ENCODE measurements at places on chromosomes 7 and 10.

DNA sequence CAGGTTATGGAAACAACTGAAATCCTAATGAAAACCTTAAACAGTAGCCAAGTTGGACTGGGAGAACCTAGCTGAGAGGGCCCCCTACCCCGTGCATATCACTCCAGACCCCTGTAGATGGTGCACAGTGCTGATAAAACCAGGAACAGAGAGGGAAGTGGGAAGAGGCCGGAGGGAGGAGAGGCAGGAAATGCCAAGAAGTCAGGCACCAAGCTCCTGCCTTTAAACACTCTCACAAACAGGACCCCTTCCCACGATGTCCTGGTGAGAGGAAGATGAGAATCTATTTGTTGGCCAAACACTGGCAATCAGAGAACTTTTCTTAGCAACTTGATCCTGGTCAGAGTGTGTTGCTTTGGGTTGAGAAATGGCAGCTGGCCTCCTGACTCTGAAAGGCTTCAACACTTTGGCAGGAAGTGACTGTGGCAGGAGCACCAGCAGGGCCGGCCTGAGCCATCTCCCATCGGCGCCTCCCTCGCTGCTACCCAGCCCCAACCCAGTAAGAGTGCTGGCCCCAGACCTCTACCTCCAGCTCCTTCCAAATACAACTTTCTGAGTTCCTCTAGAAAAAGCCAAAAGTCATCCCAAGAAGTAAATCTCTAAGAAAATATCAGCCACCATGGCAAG lies 39.5 kb downstream of the GSDME start:
- DNase-seq = no peak

GRCh38 chr7:104089612-104090011 lies 100.2 kb upstream of the RELN start:
- DNase-seq = no peak

DNA sequence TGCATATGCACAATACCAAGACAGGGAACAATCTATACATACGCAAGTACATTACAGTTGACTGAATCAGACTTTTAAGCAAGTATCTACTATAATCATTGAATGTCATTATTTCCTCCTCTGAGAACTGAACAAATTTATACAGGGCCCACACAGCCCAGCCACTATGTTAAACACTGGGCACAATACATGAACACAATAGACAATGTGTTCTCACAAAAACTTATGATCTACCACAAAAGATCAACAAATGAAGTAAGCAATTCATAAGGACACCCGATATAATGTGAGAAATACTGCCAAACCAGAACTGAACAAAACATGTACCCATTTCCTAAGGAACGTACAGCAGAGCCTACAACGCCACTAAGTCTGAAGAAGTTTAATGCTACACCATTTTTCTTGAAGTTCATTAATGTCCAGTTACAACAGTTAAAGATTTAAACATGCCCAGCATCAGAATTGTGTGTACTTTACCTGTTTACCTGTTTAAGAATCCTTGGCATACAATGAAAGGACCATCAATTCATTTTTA lies 31.5 kb downstream of the SHTN1 start:
- DNase-seq = no peak

DNA sequence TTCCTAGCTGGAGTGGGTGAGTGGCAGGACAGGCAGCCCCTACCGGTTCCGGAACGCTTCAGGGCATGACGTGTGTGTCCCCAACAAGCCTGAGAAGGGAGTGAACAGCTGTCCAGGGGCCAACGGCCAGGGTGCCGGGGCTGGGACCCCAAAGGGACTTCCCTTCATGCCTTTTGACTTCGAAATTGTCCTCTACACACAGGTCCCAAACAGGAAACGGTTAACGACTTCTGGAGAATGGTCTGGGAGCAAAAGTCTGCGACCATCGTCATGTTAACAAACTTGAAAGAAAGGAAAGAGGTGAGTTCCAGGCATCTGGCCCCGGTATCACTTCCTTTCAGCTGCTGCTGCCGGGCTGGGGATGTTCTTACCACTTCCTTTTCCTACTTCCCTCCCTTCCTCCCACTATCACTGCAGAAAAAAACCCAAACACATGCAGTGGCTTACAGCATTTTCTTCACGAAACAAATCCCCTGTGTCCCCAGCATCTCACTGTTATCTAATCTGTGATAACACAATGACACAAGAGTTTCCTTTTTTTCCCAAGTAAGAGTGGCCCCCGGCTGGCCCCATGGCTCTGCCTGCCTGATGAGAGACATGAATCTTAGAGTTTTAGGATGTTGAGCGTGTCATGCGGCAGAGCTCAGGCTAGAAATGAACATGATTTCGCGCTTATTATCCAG lies 63.2 kb downstream of the MKI67 start:
- DNase-seq = peak; percentile 57

- DNase-seq = no peak
These were observed 32.3 kb downstream of the PITRM1 start for GRCh38 chr10:3140280-3140679.

- no peak for DNase-seq
These were observed 613.8 kb downstream of the ZWINT start for GRCh38 chr10:55747244-55747643.

DNA sequence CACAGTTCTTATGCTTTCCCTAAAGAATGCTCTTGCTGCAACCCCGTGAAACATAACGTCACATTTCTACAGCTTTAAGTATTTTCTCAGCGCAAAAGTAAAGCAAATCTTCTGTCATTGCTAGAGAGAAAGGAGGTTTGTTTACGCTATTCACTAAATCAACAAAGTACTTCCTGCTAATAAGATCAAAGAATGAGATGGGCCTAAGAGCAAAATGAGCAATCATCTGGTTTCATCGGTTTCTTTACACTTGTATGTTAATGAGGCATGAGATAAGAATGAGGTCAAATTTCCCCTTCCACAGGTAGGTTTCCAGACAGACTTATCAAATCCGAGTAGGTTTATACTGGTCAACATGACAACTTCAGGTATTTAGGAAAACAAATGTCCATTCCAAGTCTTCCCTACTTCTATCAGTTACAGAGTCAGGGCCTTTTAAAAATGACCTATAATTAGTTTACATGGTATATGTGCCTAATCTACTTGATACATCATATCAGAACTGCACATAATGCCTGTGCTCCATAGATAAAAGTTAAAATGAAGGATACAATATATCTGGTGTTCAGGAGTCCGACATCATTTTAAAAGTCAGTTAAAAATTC lies 8.4 kb downstream of the USP6NL start:
- DNase-seq = no peak
